G401 (cell line): ENCODE measurements at places on chromosomes 12 and 14.

DNA sequence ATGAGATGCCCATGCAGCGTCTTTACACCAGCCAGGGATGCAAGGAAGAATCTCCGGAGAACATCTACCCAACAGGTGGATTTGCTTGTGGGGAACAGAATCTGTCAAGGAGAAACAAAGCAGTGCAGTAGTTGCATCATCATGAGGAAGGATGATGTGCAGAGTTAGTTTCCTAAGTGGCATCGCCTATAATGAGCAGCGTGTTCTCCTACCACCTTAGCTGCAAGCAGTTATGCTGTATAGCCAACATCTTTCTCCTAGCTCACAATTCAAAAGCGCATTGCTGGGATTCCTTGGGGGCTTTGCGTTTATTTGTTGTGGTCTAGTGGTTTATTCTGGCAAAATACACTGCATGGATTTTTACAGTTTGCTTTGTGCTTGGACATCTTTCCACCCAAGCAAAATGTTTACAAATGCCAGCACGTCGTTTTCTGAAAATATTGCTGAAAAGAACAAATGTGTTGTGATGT, 233.0 kb downstream of the RGS6 start:
- no peak for DNase-seq

DNA sequence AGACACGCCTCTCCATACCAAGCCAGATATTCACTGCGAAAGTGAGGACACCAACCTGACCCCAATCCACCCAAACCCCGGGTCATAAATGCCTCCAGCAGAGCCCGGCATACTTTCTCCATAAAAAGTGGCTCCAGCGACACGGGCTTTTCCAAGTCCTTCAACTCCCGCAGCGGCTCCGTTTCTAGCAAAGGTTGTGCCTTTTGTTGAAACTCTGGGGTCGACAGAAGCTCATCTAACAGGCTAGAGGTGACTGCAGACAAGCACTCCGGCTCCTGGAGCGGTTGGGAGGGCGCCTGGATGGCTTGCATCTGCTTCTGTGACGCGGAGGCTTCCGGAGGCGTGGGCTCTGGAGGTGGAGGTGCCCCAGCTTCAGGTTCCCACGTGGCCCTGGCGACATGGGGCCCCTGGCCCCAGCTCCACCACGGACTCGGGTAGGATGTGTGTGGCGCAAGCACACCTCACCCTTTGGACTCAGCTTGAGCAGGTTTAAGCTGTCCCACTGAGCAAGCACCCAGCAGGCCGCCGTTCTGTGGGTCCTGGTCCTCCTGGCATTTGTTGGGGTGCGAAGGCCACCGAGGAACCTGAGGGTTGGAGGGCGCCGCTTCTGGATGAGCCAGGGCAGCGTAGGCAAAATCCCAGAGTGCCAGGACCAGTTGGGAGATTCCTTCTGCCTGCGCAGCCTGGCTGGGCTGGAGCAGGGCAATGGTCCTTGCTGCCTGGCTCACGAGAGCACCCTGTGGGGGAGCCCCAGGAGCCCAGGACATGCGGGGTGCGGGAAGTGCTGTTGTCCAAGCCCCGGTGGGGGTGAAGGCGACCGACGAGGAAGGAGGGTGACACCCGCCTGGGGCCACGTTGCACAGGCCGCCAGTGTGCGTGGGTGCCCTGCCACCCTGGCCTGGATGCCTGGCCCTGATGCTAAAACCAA, 186.3 kb downstream of the ALG10 start:
- DNase-seq = no peak

GRCh38 chr14:74401504-74402241, 24.3 kb downstream of the SYNDIG1L start:
- no peak for DNase-seq

GRCh38 chr12:123094349-123095077, 56.4 kb downstream of the PITPNM2 start:
- DNase-seq = no peak

DNA sequence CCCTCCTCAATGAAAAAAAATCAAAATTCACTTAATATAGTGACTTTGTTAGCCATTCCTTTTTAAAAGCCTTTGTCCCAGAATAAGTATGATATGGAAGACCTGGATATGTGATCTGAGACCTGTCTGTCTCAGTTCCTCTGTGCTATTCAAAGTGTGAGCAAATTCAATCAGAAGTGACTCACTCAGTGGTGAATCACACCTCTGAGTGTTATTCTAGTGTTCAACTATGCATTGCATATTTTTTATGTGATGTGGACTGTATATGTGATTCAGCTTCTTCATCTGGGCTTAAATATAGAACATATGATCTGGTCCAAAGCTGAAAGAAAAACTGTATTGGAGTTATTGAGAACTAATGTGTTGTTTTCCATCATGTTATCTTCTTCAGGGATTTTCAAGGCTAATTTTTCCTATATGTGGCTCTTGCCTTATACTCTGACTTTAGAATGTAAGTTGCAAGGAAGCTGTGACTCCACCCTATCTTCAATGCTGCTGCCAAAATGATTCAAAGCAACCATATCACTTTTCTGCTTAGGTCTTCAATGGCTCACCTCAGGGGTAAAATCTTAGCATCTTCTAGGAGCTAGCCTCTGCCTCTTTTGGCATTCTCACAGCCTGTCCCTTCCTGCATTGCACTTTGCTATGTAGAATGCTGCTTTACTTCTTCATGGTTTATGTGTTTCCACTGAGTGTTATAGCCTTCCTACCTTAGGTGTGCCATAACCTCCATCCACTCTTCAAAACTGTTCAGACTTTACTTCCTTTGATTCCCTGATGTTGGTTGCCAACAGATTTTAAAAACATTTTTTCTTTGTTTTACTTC, 169.8 kb downstream of the OTOGL start:
- no peak for DNase-seq

DNA sequence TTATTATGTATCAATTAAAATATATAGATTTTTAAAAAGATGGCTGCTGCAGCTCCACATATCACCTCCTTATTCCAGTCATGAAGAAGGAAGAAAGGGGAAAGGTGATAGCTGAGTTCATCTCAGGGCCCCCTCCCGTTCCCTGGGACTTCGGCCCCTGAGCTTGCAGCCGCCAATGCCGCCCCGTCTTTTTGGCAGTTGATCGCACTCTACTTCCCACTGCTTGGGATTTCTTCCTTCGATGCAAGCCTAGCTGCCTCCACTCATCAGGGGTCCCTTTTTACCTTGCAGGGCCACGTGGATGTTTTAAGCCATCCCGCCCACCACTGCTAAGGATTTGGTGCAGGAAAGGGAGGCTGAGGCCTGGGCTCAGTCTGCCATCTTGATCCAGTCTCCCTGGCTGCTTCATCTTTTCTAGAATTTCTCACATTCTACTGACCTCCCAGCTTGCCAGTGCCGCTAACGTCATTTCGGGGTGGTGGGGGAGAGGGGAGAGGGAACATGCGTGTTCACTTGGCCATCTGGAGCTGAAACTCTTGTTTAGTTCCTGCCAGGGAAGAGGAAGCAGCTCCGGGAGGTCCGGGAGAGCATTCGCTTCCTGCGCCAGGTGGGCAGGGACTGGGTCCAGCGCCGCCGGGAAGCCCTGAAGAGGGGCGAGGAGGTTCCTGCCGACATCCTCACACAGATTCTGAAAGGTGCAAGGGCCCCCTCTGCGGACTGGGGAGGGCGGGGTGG, 31.3 kb downstream of the CYP46A1 start:
- DNase-seq = no peak

GRCh38 chr12:14395074-14395778, 29.7 kb downstream of the ATF7IP start:
- DNase-seq = peak; percentile 57

- DNase-seq = peak; percentile 71
Observed at GRCh38 chr12:131104463-131105350, 151.0 kb downstream of the ADGRD1 start.

- no peak for DNase-seq
Observed at GRCh38 chr12:68163560-68164081, 4.1 kb upstream of the IFNG start.

DNA sequence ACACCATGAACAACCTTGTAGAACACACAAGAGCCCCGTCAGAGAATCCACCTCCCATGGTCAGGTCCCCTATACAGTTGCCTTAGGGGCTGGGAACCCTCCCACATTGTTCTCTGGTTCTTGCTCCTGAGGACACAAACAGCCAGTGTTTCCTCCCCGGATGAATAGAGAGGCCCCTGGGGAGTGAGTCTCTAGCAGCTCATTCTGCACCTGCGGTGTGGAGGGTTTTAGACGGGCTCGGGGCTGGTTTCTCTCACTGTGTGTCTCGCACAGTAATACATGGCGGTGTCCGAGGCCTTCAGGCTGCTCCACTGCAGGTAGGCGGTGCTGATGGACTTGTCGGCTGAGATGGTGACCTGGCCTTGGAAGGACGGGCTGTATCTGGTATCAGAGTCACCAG, 1052.1 kb downstream of the TMEM121 start:
- no peak for DNase-seq

GRCh38 chr12:87642245-87642644, 387.0 kb downstream of the C12orf50 start:
- no peak for DNase-seq

GRCh38 chr14:103624860-103625259, 4.2 kb upstream of the KLC1 start:
- DNase-seq = no peak

- peak; percentile 30 for DNase-seq
Observed at GRCh38 chr14:65281991-65282895, 130.3 kb upstream of the FUT8 start.

GRCh38 chr12:1703771-1704722, 13.2 kb downstream of the ADIPOR2 start:
- DNase-seq = no peak

GRCh38 chr12:26346736-26347135, 151.4 kb downstream of the SSPN start:
- no peak for DNase-seq

DNA sequence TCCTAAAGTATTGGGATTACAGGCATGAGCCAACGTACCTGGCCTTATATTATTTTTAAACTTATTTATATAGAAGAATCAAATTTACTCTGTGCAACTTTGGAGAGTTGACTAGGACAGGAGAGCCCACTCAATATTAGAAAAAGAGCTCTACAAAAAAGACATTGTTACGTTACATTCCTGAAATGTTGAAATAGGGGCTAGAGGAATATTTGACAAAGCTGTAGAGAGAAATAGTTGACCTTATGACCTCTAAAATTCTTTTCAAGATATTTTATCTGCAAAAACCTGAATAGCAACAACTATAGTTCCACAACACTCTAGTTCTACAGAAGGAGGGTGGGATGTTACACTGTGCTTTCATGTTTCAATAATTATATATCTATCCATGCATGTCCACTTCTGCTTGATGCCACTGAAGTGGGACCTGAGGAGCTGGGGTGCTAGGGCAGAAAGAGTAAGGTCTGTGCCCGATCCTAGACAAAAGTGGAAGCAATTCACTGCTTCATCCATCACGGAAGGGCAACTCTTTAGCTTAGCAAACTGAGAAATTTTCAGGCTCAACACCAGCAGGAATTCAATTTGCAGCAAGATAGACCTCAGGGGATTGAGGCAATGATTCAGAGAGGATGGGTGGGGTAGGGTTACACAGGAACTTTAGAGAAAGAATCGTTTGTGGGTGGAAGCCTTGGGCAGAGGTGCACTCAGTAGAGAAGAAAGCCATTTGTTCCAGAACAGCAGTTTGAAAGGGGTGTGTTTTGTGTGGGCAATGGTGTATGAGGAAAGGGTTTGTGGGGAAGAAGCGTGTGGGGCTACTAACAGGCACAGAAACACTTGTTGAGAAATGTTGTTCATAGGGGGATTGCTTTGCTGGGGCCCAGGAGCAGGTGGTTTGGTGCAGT, 16.0 kb upstream of the RNASE10 start:
- DNase-seq = no peak

GRCh38 chr14:56120091-56120691, 2.0 kb downstream of the PELI2 start:
- DNase-seq = peak; percentile 65

DNA sequence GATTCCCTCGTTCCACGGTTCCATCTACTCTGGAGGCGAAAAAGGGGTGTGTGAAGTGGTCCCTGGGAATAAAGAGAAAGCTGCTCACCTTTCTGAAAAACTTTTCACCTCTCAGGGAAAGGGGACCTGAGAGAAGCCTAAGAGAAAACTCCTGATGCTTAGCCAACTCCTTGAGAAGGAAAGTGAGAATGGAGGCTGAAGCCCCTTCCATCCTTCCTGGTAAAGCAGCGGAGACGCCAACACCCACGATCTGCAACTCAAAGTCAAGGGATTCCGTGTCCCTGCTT, 110.0 kb downstream of the ARF6 start:
- DNase-seq = no peak

DNA sequence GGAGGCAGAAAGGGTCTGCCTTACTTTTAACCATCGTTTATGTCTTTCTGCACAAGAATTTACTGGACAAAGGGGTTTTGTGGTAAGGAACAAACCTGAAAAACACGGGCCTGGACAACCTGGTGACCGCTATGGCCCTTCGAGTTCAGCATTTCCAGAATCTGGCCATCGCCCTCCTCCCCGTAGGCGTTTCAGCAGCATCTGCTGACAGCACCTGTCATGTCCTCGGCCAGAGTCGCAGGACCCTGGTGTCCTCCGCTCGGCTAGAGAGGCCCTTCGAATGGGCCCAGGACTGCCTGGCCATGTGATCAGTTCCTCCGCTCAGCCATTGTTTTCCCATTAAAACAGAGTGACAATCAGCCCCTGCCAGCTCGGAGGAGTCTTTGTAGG, 142.8 kb upstream of the FKBP4 start:
- DNase-seq = no peak

DNA sequence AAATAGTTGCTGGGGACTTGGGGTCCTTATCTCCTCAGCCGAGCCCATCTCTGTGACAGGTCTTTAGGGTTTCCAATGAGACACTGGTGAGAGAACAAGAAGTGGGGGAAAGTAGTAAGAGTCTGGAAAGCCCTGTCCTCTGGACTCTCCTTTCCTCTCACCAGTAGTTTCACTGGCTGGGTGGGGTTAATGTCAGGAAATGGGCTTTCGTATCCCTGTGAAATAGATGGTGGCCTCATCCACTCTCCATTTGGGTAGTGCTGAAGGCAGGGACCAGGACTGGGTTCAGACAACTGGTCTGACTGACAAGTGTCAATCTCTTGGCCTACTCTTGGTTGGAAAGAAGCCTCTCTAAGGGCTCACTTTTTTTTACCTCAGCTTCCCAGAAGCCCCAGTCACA, 7.5 kb downstream of the ZNF385A start:
- DNase-seq = no peak

- no peak for DNase-seq
Observed at GRCh38 chr12:62698701-62699101, 232.1 kb downstream of the MON2 start.

DNA sequence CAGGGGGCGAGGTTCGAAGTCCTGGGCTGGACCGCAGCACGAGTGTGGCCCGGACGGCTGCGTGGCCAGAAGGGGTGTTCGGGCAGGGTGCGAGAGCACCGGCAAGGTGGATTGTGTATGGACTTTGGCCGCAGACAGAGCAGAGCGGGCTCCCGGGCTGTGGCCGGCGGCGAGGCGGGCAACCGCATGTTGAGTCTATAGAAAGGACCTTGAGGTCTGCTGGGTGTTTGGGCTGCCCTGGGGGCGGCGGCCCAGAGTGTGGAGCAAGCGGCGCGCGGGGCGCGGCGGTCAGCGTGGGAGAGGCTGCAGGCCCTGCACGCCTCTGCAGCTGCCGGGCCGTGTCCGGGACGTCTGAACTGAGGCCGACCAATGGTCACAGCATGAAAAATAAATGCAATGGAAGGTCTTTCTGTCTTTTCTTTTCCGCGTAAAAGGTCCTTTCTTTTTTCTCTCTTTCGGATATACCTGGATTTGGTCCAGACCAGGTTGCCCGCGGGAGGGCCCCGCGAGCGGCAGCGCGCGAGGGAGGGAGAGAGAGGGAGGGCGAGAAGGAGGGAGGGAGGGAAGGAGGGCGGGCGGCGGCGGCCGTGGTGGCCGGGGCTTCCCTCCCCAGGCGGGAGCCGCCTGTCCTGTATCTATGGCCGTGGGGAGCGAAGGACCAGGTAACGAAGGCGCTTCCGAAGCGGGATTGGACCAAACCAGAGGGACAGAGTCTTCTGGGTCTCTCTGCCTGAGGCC, 5.5 kb upstream of the HOXC9 start:
- DNase-seq = no peak

- no peak for DNase-seq
Observed at GRCh38 chr12:43636725-43637463, 84.9 kb upstream of the ADAMTS20 start.
